CD4-positive, alpha-beta T cell treated with Interleukin-15 for 1 hour (primary cell): ENCODE measurements at places on chromosomes 4 and X.

DNA sequence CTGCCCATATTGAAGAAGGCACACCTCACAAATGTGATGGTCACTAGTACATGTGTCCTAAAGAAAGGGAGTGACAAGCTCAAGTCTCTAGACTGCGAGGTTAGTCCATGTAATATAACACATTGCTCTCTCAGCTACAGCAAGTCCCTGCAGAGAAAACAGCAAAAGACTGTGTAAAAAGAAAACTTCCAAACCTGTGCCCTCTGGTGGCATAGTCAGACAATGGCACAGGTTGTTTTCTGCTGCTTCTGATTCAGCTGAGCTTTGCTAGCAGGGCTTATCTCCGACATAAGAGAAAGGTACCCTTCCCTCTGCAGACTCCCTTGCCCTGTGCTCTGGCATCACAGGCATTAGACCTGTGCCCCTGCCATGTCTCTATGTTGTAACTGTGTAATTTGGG is 1.4 kb upstream of the SERPINA7 start:
- DNase-seq: no peak

GRCh38 chr4:83708500-83709175 is 172.7 kb downstream of the GPAT3 start:
- no peak for DNase-seq

- no peak for DNase-seq
These were observed 97.1 kb downstream of the ENOX2 start for GRCh38 chrX:130805903-130806302.

- DNase-seq: no peak
These were observed 157.7 kb downstream of the SPANXN1 start for GRCh38 chrX:145405012-145405411.
